ENCODE measurements at places on chromosomes 16 and 17. TPM values are rescaled to one million over a fixed set of nuclear protein-coding genes. Genes with fewer than 3 reads are reported as not detected.

Gene TMEM220
- 0.12 TPM for total RNA-seq

Gene FOXL1
- total RNA-seq, result 7.6 TPM

Gene TMEM88
- not detected for total RNA-seq

Gene ABCA3
- 17.3 TPM for total RNA-seq

Gene ALOX15
- not detected for total RNA-seq

Gene KRT28
- not detected for total RNA-seq

Gene SOCS3
- total RNA-seq, result 60.2 TPM

Gene NKD1
- 0.14 TPM for total RNA-seq

Gene MARVELD3
- not detected for total RNA-seq

Gene LYRM9
- 11.6 TPM for total RNA-seq

Gene HAP1
- total RNA-seq, result 0.14 TPM

Gene KRT23
- not detected for total RNA-seq

Gene IL17C
- not detected for total RNA-seq

Gene SLFN12L
- total RNA-seq, result not detected

Gene DHRS7C
- total RNA-seq, result not detected

Gene KRT15
- total RNA-seq, result 29.8 TPM

Gene RAB11FIP4
- total RNA-seq, result 2.6 TPM

Gene CHST5
- total RNA-seq, result not detected

Gene AGRP
- not detected for total RNA-seq

Gene PNMT
- not detected for total RNA-seq

Gene TEFM
- 48.2 TPM for total RNA-seq

Gene KRTAP3-2
- total RNA-seq, result not detected

Gene TMIGD1
- not detected for total RNA-seq

Gene APOH
- not detected for total RNA-seq
